ENCODE measurements at places on chromosomes 3 and 15. TPM values are rescaled to one million over a fixed set of nuclear protein-coding genes. Genes with fewer than 3 reads are reported as not detected.

RAF1 gene
- 78.3 TPM for total RNA-seq

LYZL4 gene
- total RNA-seq: not detected

- no peak for DNase-seq
Measured at GRCh38 chr15:93866948-93867347, 364.4 kb upstream of the MCTP2 start.

DNA sequence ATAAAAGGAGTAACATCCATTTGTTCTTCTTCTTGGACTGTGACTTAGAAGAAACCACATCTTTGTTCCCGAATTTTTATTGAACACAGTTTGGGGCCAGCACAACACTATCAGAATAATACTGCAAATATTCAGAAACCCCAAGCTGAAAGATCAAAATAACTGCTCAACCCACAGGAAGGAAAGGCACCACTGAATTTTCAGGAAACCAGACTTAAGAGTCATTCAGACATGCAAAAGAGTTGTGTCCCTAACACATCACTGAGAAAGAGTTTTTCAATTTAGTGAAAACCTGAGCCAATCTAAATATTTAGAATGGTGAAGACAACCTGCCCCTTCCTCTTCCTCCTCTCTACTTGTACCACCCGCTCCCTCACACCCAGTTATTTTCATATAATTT lies 295.0 kb upstream of the RORA start:
- no peak for DNase-seq

- peak; percentile 33 for DNase-seq
Measured at GRCh38 chr15:76057332-76058000, 2.3 kb upstream of the TMEM266 start.

DNA sequence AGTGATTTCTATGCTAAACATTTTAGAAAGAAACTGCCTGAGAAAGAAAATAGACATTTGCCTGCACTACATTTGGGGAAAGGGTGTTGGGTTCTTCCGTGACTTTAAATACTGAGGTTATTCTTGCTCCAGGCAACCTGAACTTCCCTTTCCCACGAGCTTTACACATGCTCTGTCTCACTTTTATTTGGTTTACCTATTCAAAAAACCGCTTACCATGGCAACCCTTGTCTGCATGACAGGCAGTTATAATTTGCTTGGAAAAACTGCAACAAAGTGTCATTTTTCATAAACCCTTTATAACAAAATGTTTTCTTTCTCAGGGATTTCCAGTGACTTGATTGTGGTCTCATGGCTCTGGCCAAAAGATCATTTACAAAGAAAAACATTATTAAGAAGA lies 416.3 kb upstream of the MEIS2 start:
- no peak for DNase-seq

- DNase-seq: no peak
Measured at GRCh38 chr15:59689626-59690236, 611 bp upstream of the BNIP2 start.

DNA sequence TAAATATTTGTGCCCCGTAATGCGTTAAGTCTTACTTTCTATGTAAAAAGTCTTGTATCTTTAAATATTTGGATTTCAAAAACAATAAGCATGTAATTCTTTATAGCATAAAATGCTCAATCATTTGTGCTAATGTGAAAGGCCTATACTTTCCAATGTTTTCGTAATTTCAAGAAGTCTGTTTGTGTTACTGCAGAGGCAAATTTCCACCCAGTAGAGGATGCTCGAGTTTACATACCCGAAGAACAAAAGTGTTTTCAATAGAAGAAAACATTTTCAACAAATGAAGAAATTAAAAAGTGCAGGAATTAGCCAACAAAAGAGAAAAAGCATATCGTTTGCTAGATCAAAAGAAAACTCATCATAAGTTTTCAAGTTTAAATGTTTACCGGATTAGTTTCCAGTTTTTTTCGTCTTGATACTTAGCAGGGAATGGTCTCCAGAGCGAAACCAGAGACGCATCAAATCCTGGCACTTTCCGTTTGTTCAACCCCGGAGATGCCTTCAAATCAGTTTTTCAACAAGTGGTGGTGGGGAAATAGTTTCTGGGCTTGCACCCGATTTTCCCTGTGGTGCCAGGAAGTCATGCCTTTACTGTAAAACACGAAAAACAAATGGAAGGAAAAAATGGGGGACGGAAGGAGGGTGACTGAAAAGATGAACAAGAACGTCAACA lies 1.0 kb downstream of the CGGBP1 start:
- no peak for DNase-seq

- DNase-seq: no peak
Measured at GRCh38 chr3:87228316-87228715, 1.2 kb downstream of the CHMP2B start.
